ELF-1 (cell line): ENCODE measurements at places on chromosomes 3 and 15.
A peak's percentile ranks its signal among the peaks of the same experiment; 100 is the strongest.

DNA sequence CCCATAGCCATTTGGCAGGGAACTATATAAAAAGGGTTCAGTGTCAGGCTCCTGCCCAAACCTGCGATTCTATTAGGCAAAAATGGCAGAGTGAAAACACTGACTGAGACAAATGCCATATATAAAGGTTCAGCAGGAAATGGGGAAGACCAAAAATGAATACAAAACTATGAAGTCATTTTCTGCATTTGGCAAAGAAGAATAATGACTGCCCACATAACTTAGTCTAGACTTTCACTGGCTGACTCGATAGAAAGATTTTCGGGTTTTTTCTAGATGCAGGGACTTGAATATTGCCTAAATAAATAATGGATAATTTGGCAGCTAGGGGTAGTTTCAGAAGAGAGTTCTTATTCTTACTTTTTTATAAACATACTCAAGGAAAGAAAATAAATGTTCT lies 178.0 kb downstream of the TPRG1 start:
- no peak for DNase-seq

- no peak for DNase-seq
Observed at GRCh38 chr3:46858456-46858855, 4.8 kb downstream of the MYL3 start.

DNA sequence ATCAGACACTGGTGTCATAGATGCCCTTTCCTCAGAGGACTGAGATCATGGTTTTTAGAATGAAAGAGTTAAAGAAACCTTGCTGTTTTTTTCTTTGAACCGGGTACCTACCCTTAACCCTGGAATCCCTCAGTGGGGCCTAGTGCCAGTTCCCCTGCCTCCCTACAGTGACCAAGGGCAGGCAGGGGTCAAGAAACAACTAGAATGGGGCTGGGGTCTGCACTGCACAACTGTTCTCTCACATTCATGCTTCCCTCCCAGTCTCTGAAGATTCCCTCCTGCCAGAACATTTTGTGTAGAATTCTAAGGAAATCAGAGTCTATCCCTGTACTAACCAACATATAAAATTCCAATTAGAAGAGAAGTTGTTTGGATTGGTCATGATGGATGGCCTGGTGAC lies 47.9 kb downstream of the TGFBR2 start:
- no peak for DNase-seq

DNA sequence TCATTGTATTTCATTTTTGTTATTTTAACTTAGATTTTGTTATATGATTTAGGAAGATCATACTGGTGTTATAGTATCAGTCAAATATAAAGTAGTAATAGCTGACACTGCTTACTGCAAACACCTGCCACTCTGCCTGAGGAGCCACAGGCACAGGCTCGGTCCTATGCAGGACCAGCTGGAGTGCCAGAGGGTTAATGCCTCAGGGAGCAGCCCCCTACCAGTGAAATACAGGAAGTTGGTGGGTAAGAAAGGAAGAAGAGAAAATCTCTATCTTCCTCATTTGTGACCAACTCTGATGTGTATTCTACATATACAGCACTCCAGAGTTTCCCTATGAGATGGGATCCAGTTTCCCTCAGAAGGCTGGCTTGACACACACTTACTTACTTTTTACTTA lies 593.3 kb downstream of the UNC13C start:
- DNase-seq: no peak

GRCh38 chr15:44308889-44309288 lies 20.4 kb downstream of the GOLM2 start:
- no peak for DNase-seq

DNA sequence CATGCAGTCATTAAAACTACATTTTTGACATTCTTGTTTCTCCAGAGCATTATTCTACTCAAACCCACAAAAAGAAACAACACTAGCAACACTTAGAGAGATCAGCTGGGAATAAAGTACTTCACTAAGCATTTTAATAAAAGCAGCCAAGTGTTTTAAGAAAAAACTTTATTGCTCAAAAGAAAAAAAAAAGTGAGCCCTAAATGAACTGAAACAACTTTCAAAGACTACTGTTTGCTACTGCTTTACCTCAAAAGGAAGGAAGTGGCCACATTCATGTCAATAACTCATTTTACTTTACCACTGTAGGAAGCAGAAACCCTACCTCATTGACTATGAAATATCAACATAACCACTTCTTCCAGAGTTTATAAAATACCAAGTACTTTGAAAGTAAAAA lies 91.3 kb downstream of the UACA start:
- DNase-seq: no peak

DNA sequence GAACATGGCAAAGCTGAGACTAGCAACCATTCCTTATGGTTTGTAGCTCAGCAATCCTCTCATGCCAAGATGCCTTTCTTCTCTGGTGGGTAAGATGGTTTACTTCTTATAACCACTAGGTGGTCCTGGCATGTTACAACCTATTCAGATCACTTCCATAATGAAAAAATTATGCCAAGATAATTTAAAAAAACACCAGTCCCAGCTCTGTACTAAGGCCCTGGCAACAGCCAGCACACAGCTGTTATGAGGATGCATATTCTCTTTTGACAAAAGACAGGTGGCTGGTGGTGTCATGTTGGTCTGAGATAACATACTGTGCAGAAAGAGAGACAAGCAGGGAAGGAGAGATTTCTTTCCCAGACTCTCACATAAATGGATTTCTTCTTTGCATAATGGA lies 65.7 kb upstream of the FRMD4B start:
- DNase-seq: no peak

DNA sequence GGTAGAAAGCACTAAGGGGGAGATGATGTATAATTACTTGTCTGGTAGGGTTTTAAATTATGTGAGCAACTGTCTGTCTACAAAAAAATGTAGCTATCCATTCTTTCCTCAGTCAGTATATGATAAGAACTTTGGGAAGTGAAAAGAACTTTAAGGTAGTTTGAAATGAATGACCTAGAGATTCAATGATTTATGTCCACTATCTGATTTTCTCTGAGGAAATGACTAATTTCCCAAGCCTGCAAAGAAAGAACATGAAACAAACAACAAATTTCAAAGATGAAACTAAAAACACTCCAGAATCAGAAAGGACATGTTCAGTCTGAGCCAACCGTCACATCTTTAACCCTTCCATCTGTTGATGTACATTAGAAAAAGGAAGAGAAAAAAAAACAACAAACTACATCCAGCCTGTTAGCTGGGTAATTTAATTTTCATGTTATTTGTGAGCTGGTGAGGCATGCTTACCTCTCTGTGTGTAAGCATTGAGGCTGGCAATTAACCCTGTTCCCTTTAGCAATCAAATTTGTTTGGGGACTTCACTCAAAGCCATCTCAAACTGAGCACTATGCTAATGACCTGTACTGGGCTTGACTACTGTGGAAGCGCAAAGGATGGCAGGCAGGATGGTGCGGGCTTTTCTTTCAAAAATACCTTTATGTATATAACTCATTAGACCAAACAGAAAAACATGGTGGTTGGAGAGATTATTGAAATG lies 220.1 kb downstream of the TUSC7 start:
- no peak for DNase-seq

GRCh38 chr3:194885766-194886165 lies 200.1 kb downstream of the FAM43A start:
- no peak for DNase-seq

GRCh38 chr3:32177702-32178198 lies 60.7 kb upstream of the CMTM8 start:
- DNase-seq: peak; percentile 70

DNA sequence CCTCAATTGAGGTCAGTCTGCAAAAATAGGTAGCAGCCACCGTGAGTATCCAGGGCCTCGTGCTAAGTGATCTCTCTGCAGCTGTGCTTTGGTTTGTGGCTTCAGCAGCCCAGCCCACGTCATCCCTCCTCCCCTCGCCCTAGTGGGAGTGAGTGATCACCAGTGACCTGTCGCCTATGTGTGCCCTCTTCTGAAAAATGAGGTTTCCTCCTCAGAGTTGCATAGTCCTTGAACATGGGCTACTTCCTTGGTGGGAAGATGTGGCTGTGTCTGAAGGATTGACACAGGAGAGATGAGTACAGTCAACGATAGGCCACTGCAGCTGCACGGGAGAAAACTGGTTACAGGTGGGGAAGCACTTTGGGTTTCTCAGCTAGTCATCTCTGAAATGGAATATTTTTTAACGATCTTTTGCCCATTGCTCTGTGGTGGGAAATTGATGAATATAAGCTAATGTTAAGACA lies 144.8 kb upstream of the BHLHE40 start:
- DNase-seq: no peak

- peak; percentile 55 for DNase-seq
Observed at GRCh38 chr15:70492240-70493177, 270.8 kb downstream of the UACA start.

- DNase-seq: peak; percentile 27
Observed at GRCh38 chr3:27072810-27073651, 296.2 kb downstream of the NEK10 start.

- DNase-seq: no peak
Observed at GRCh38 chr3:178304758-178305467, 231.3 kb upstream of the KCNMB2 start.

DNA sequence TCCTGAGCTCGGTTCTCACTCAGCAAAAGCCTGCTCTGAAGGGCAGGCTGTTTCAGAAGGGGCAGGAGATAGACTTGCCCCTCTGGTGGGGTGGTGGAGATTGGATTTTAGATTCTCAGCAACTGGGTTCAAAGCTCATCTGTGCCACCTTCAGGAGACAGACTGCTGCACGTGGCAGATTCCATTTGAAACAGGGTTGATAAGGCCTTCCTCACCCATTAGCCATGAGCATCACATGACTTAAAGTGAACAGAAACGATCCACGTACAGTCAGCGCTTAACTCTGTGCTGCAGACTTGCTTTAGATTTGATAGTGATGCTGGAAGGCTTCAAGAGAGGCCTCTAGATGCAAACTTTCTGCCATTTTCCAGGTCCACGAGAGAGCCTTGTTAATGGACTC lies 35.0 kb upstream of the MGLL start:
- no peak for DNase-seq

DNA sequence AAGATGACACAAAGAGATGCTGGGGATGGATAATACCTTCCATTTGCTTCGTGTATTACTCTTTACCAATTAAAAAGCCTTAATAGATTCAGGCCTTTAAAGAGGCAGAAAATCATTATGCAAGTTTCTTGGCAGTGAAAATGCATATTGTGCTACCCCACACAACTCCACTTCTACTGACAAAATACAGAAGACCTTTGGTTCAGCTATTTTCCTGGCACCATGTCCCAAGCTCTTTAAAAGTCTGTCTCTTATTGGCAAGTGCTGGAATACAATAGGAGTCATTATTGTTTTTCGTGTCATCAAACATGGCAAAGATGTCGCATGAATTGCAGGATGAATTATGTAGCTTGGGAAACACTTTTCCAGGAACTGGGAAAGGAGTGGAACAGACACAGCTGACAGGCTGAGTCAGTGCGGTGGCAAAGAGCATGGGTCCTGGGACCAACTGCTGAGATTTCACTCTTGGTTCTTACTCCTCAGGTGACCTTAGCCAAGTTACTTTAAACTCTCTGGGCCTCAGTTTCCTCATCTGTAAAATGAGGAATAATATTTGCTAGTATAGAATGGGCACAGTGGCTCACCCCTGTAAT lies 5.5 kb upstream of the TSPAN3 start:
- no peak for DNase-seq

- DNase-seq: peak; percentile 80
Observed at GRCh38 chr3:182500289-182500688, 293.0 kb upstream of the ATP11B start.

GRCh38 chr3:11720917-11721411 lies 77.2 kb upstream of the VGLL4 start:
- no peak for DNase-seq

DNA sequence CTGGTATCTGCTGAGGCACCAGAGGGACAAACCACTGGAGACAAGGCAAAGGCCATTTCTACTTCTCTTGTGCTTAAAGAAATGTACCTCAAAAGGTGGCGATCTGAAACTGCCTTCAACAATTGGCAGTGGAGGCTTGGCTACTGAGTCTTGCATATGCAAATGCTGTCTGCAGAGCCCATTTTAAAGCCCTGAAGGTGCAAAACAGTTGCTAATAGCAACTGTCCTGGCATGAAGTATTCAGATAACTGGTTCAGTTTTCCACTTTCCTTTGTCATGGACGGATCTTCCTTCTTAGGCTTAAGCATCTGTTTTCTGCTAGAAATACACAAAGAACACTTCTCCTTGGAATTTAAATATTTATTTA lies 71.4 kb upstream of the PSMD6 start:
- DNase-seq: peak; percentile 54

DNA sequence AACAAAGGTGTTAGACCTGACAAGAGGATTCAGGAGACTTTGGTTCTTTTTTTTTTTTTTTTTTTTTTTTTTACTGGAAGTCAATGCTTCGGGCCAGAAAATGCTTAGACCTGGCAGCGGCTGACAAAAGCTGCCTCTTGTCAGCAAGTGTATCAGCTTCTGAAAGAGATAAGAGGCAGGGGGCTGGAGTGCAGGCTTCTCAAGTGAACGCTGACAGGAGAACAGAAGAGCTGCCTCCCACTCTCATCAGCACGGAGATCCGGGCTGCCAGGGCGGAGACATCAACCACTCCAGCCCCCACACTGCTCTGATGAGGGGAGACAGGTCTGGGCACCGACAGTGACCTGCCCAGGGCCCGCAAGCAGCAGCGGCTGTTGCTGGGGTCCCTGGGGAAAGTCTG lies 9.4 kb upstream of the SCN5A start:
- DNase-seq: peak; percentile 75

GRCh38 chr15:71341811-71342550 lies 226.7 kb downstream of the THSD4 start:
- DNase-seq: no peak
